ENCODE measurements at places on chromosomes 2 and 18.

- no peak overlapping the region for H3K27ac ChIP-seq
- no peaks in the 10 kb centered on the region for H3K27me3 ChIP-seq
- H3K36me3 ChIP-seq, result no peaks in the 10 kb centered on the region
- H3K4me3 ChIP-seq, result no peak overlapping the region
- DNase-seq, result peak; percentile 70
- no peaks in the 10 kb centered on the region for H3K4me1 ChIP-seq
Measured at GRCh38 chr2:235116885-235117492, 165.2 kb downstream of the SH3BP4 start.

DNA sequence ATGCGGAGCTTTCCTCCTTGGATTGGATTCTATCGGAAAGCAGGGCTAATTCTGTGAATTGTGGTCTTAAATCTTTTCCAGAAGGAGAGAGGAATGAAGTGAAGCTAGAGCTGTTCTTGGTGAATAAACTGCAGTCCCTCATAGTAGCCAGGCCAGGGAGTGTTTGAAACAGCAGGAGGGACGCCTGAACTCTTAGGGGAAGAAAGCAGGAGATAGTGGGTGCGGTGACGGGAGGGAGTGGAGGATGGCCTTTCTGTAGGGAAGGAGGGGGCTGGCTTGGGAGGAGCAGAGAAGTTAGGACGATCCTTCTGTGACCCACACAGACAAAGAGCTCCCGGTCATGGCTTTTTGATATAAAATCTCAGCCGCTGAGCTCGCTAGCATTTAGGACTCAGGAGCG lies 47.5 kb upstream of the KCNF1 start:
- no peak for DNase-seq
- no peak overlapping the region for H3K4me3 ChIP-seq
- no peak overlapping the region for H3K27ac ChIP-seq

GRCh38 chr18:23324056-23324811 lies 128.9 kb upstream of the RIOK3 start:
- DNase-seq, result no peak
- H3K4me1 ChIP-seq, result no peaks in the 10 kb centered on the region
- H3K27me3 ChIP-seq, result no peaks in the 10 kb centered on the region

- H3K4me3 ChIP-seq, result no peak overlapping the region
- no peaks in the 10 kb centered on the region for H3K36me3 ChIP-seq
- peaks cover 7% of the 10 kb centered on the region for H3K27me3 ChIP-seq
- H3K27ac ChIP-seq, result no peak overlapping the region
- peaks cover 4% of the 10 kb centered on the region for H3K4me1 ChIP-seq
Measured at GRCh38 chr2:242056026-242056425, 186.5 kb downstream of the RTP5 start.

DNA sequence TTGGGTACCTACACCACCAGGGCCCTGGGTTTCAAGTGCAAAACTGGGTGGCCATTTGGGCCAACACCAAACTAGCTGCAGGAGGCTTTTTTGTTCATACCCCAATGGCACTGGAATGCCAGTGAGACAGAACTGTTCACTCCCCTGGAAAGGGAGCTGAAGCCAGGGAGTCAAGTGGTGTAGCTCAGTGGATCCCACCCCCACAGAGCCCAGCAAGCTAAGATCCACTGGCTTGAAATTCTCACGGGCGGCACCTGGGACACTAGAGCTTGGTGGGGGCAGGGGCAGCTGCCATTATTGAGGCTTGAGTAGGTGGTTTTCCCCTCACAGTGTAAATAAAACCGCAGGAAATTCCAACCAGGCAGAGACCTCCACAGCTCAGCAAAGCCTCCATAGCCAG lies 46.0 kb upstream of the FAM110C start:
- no peak overlapping the region for H3K27ac ChIP-seq
- DNase-seq, result no peak
- no peaks in the 10 kb centered on the region for H3K4me1 ChIP-seq
- H3K36me3 ChIP-seq, result no peaks in the 10 kb centered on the region
- H3K4me3 ChIP-seq, result no peak overlapping the region
- H3K27me3 ChIP-seq, result no peaks in the 10 kb centered on the region

- DNase-seq, result peak; percentile 33
- H3K27ac ChIP-seq, result no peak overlapping the region
- H3K4me3 ChIP-seq, result no peak overlapping the region
Measured at GRCh38 chr2:173750353-173750801, 214.8 kb downstream of the SP3 start.

GRCh38 chr2:58110765-58111164 lies 64.2 kb downstream of the VRK2 start:
- H3K27me3 ChIP-seq, result no peaks in the 10 kb centered on the region
- H3K4me1 ChIP-seq, result peaks cover 36% of the 10 kb centered on the region
- DNase-seq, result no peak
- no peak overlapping the region for H3K27ac ChIP-seq
- H3K36me3 ChIP-seq, result no peaks in the 10 kb centered on the region
- H3K4me3 ChIP-seq, result no peak overlapping the region

- H3K27ac ChIP-seq, result no peak overlapping the region
- peaks cover 5% of the 10 kb centered on the region for H3K27me3 ChIP-seq
- H3K4me1 ChIP-seq, result no peaks in the 10 kb centered on the region
- H3K4me3 ChIP-seq, result peak overlapping the region; percentile 58
Measured at GRCh38 chr2:17830053-17831034, 14.1 kb downstream of the MSGN1 start.

DNA sequence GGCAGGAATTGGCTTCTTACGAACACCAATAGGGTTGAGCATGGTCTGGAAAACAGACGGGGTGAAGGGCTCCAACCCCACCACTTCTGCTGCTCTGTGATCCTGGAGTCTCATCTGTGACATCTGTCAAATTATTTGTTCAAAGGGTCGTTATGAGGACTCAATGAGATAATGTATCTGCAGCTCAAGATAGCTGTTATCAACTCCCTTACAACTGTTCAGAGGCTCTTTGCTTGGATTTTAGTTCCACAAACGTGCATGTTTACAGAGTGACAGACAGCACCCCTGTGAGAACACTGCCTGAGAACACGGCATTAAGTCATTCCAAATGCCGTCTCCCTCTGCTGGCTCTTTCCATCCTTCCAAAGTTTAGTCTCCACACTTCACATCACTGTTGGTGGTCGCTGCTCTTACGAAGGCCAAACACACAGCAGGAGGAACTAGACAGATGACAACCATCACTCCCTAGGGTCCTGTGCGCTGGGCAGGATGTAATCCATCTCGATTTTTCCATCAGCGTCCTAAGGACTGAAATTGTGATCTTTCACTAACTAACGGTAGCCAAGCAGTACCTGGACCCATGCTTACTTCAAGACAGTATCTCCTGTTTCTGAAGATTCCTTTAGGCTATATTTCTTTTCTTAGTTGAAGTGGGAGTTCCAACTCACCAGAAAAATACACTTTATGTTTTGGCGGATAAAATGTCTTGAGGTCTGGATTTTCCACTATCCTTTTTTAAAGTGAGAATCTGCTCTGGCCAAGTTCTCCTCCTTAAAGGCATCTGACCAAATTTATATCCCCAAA lies 220.3 kb downstream of the ANAPC1 start:
- H3K4me3 ChIP-seq, result no peak overlapping the region
- no peak overlapping the region for H3K27ac ChIP-seq
- no peak for DNase-seq
- no peaks in the 10 kb centered on the region for H3K36me3 ChIP-seq
- H3K27me3 ChIP-seq, result no peaks in the 10 kb centered on the region

GRCh38 chr2:32965523-32966171 lies 18.9 kb downstream of the LTBP1 start:
- peaks cover 7% of the 10 kb centered on the region for H3K4me1 ChIP-seq
- H3K27me3 ChIP-seq, result no peaks in the 10 kb centered on the region
- no peak overlapping the region for H3K27ac ChIP-seq

GRCh38 chr2:16215902-16216557 lies 275.7 kb downstream of the MYCN start:
- no peak overlapping the region for H3K4me3 ChIP-seq
- H3K4me1 ChIP-seq, result no peaks in the 10 kb centered on the region
- no peaks in the 10 kb centered on the region for H3K36me3 ChIP-seq

DNA sequence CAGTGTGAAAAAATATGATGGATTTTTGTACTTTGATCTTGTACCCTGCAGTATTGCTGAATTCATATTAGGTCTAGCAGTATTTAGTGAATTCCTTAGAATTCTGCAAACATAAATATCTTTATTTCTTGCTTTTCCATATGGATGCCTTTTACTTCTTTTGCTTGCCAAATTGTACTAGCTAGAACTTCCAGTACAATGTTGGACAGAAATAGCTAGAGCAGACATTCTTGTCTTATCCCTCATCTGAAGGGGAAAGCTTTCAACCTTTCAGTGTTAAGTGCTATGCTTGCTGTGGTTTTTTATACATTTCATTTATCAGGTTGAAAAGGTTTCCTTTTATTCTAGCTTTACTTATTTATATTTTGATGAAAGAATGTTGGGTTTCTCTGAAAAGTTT lies 1321.9 kb upstream of the CHAC2 start:
- H3K27me3 ChIP-seq, result no peaks in the 10 kb centered on the region
- no peak for DNase-seq
- no peak overlapping the region for H3K4me3 ChIP-seq
- no peaks in the 10 kb centered on the region for H3K36me3 ChIP-seq
- H3K27ac ChIP-seq, result no peak overlapping the region

- H3K27me3 ChIP-seq, result no peaks in the 10 kb centered on the region
- H3K27ac ChIP-seq, result no peak overlapping the region
- no peaks in the 10 kb centered on the region for H3K36me3 ChIP-seq
- no peak for DNase-seq
Measured at GRCh38 chr2:60216452-60216995, 336.9 kb downstream of the BCL11A start.

GRCh38 chr2:237290261-237290660 lies 123.7 kb downstream of the COL6A3 start:
- H3K27me3 ChIP-seq, result no peaks in the 10 kb centered on the region
- DNase-seq, result peak; percentile 94

GRCh38 chr2:169354244-169354643 lies 8.1 kb downstream of the LRP2 start:
- no peaks in the 10 kb centered on the region for H3K4me1 ChIP-seq
- no peaks in the 10 kb centered on the region for H3K36me3 ChIP-seq
- H3K27me3 ChIP-seq, result no peaks in the 10 kb centered on the region

- H3K27me3 ChIP-seq, result no peaks in the 10 kb centered on the region
- H3K27ac ChIP-seq, result peak overlapping the region; percentile 100
- no peaks in the 10 kb centered on the region for H3K36me3 ChIP-seq
- peaks cover 58% of the 10 kb centered on the region for H3K4me1 ChIP-seq
Measured at GRCh38 chr2:237430861-237431260, 16.9 kb upstream of the COL6A3 start.

DNA sequence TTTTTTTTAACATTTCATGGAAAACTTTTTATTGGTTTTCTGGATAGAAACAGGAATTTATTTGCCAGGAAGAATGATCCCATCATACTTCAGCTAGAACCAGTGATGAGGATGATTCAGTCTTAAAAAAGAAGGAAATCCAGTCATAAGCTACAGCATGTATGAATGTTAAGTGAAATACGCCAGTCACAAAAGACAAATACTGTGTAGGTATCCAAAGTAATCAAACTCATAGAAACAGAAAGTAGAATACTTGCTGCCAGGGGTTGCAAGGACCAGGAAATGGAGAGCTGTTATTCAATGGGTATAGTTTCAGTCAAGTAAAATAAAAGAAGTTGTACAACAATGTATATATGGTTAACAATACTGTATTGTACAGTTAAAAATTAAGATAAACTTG lies 21.3 kb downstream of the PSME4 start:
- no peak overlapping the region for H3K4me3 ChIP-seq
- H3K27ac ChIP-seq, result peak overlapping the region; percentile 10
- no peaks in the 10 kb centered on the region for H3K27me3 ChIP-seq
- peak; percentile 40 for DNase-seq
- peaks cover 11% of the 10 kb centered on the region for H3K4me1 ChIP-seq

DNA sequence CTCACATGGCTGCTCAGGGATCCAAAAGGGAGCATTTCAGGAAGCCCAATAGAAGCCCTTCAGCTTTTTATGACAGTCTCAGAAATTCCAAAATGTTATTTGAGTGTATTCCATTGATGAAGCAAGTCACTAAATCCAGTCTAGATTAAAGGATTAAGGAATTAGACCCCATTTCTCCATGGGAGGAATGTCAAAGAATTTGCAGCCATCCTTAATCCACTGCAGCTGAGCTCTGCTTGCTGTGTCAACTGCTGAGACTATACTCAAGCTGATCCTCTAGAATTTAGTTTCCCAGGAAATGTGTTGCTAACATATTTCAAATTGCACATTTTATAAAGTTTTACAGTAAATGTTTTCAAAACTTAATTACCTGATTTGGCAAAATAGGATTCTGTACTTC lies 28.4 kb upstream of the C2orf69 start:
- H3K27me3 ChIP-seq, result no peaks in the 10 kb centered on the region
- no peak overlapping the region for H3K4me3 ChIP-seq
- no peak for DNase-seq
- no peaks in the 10 kb centered on the region for H3K4me1 ChIP-seq

GRCh38 chr2:26772064-26773001 lies 8.2 kb downstream of the SLC35F6 start:
- no peaks in the 10 kb centered on the region for H3K36me3 ChIP-seq
- H3K27me3 ChIP-seq, result no peaks in the 10 kb centered on the region
- no peak overlapping the region for H3K4me3 ChIP-seq
- H3K27ac ChIP-seq, result no peak overlapping the region

- H3K4me3 ChIP-seq, result no peak overlapping the region
- no peak for DNase-seq
- no peaks in the 10 kb centered on the region for H3K36me3 ChIP-seq
Measured at GRCh38 chr18:45540125-45540524, 75.2 kb upstream of the SLC14A2 start.

DNA sequence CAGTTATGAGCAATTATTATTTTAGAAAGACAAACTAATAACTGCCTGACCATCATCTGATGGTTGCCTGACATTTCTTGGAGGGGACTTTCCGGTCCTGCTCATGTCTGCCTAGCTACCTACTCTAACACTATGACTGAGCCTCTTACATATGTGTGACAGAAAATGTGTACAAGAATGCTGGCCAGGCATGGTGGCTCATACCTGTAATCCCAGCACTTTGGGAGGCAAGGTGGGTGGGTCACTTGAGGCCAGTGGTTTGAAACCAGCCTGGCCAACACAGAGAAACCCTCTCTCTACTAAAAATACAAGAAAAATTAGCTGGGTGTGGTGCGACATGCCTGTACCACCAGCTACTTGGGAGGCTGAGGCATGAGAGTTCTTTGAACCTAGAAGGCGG lies 666.3 kb downstream of the KCNJ3 start:
- no peaks in the 10 kb centered on the region for H3K36me3 ChIP-seq
- DNase-seq, result no peak
- H3K27ac ChIP-seq, result no peak overlapping the region
- H3K4me3 ChIP-seq, result no peak overlapping the region
- no peaks in the 10 kb centered on the region for H3K4me1 ChIP-seq

- no peak overlapping the region for H3K27ac ChIP-seq
- no peak overlapping the region for H3K4me3 ChIP-seq
- H3K27me3 ChIP-seq, result no peaks in the 10 kb centered on the region
Measured at GRCh38 chr2:28310107-28310506, 82.6 kb upstream of the FOSL2 start.

GRCh38 chr2:238438856-238439849 lies 12.4 kb downstream of the ASB1 start:
- DNase-seq, result peak; percentile 99
- H3K4me3 ChIP-seq, result peak overlapping the region; percentile 62
- peaks cover 90% of the 10 kb centered on the region for H3K4me1 ChIP-seq
- peak overlapping the region; percentile 100 for H3K27ac ChIP-seq

Measured in GM23248 (cell line).